Hematopoietic multipotent progenitor cell treated with erythropoietin and hydrocortisone succinate and interleukin-3 and kit ligand, for 17 days (in vitro differentiated cells): ENCODE measurements at places on chromosomes 16 and 17.

DNA sequence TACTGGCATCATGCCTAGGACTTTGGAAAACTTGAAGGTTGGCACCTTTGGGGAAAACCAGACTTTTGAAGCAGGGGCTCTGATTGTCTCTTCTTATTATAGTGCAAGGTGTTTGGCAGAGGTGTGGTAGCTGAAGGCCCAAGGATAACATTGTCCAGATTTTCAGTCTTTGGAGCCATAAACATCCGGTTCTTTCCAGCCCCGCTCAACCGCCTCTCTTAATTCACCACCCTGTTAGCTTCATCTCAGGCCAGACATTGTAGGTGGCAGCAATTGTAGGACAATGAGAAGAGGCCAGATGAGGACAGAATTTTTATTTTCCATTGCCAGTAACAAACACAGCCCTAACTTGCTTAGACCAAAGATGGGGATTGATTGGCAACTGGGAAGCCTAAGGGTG is 649.8 kb downstream of the MAF start:
- DNase-seq = no peak

GRCh38 chr16:89241187-89242007 is 23.9 kb downstream of the ZNF778 start:
- peak; percentile 80 for DNase-seq

DNA sequence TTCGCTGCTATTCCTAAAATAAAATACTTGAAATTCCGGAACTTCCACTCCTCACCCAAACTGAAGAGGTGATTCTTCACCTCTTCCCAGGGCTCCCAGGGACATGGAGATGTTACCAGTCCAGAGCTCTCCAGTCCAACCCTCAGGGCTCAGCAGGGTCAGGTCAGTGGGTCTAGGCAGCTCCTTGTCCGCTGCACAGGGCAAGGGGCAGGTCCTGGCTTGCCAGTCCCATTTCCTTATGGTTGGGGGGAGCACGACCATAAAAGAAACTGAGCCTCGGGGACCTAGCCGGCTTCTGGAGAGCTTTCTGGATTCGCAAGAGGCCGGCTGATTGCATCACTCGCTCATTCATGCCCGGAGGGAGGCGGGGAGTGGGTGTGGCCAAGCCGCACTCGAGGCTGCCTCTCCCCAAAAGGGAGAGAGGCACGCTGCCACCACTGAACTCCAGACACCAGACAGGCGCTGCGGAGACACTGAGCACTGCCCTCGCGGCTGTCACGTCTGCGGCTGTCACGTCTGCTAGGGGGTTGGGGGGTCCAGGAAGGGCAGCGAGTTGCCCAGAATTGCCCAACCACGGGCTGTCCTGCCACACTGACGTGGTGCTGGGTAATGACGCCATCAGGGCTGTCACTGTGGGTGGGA is 15.8 kb downstream of the SLC7A5 start:
- DNase-seq = peak; percentile 98

DNA sequence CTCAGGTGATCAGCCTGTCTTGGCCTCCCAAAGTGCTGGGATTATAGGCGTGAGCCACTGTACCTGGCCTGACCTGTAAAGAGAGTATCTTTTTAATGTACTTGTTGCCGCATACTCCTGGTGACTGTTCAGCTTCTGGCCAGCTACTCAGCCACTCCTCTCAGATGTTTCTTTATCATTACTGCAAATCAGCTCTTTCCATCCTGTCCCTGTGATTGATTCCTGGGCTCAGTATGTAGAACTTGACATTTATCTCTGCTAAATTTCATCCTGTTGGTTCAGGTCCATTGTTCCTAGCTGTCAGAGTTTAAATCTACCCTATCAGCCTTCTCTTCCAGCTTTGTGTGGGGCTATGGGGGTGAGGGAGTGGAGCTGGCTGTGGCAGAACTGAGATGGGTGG is 211.5 kb upstream of the ASIC2 start:
- DNase-seq = no peak

- no peak for DNase-seq
These were observed 8.7 kb downstream of the CLEC19A start for GRCh38 chr16:19294156-19294649.

- no peak for DNase-seq
These were observed 57.5 kb downstream of the RNF213 start for GRCh38 chr17:80318166-80318565.

GRCh38 chr17:81080019-81080418 is 45.1 kb downstream of the BAIAP2 start:
- DNase-seq = no peak
